Epithelial cell of alveolus of lung (primary cell): ENCODE measurements at places on chromosomes 13 and 19. TPM values are rescaled to one million over a fixed set of nuclear protein-coding genes. Genes with fewer than 3 reads are reported as not detected.

The SMIM24 gene
- not detected in 2 replicates for total RNA-seq

The NCAN gene
- total RNA-seq, result 0.08 TPM in 1 of 2 replicates, not detected in the other

The CYP2A7 gene
- total RNA-seq, result not detected in 2 replicates

The KIR2DL1 gene
- total RNA-seq, result not detected in 2 replicates

The PRR12 gene
- 7.4 and 16.8 TPM in 2 replicates for total RNA-seq

The MAMSTR gene
- total RNA-seq, result 0.56 and 1.6 TPM in 2 replicates

The FUT3 gene
- 1.0 TPM in 1 of 2 replicates, not detected in the other for total RNA-seq

The S1PR5 gene
- 0.16 and 3.4 TPM in 2 replicates for total RNA-seq

The PEX11G gene
- total RNA-seq, result 4.2 and 5.2 TPM in 2 replicates

The TLE6 gene
- 1.2 and 8.9 TPM in 2 replicates for total RNA-seq

The BBC3 gene
- 10.8 and 23.1 TPM in 2 replicates for total RNA-seq

The ATXN8OS gene
- not detected in 2 replicates for total RNA-seq

The BCAM gene
- total RNA-seq, result 31.2 and 70.5 TPM in 2 replicates

The ERVK3-1 gene
- 22.1 and 35.2 TPM in 2 replicates for total RNA-seq

The INSL3 gene
- total RNA-seq, result not detected in 2 replicates

The CRB3 gene
- 1.7 TPM in 1 of 2 replicates, not detected in the other for total RNA-seq

The CELF5 gene
- not detected in 2 replicates for total RNA-seq

The ZNF415 gene
- total RNA-seq, result 3.7 and 8.7 TPM in 2 replicates

The SIGLEC5 gene
- not detected in 2 replicates for total RNA-seq

The ZNF709 gene
- total RNA-seq, result 0.91 and 2.0 TPM in 2 replicates

The PRR36 gene
- total RNA-seq, result not detected in 2 replicates

The ZIC2 gene
- 0.24 TPM in 1 of 2 replicates, not detected in the other for total RNA-seq

The EPS8L1 gene
- 0.64 and 6.5 TPM in 2 replicates for total RNA-seq

The KLK6 gene
- total RNA-seq, result not detected in 2 replicates

The KCNJ14 gene
- total RNA-seq, result 0.26 and 0.88 TPM in 2 replicates
